Subcutaneous adipose tissue (tissue), 4 donors: ENCODE measurements at places on chromosomes 7 and 10. TPM values are rescaled to one million over a fixed set of nuclear protein-coding genes. Genes with fewer than 3 reads are reported as not detected.

Gene PNLIPRP2
- not detected for total RNA-seq

Gene ADRB1
- 1.5 TPM for total RNA-seq

Gene OPN1SW
- not detected for total RNA-seq

Gene PRLHR
- total RNA-seq = not detected

Gene AMZ1
- 0.19 TPM for total RNA-seq

Gene PLPP4
- total RNA-seq = not detected

Gene LIPF
- 0.75 TPM for total RNA-seq

Gene EIF4H
- total RNA-seq = 196 TPM

Gene TAC1
- not detected for total RNA-seq

Gene HMX2
- not detected for total RNA-seq

Gene MYOF
- 139 TPM for total RNA-seq

Gene HOXA1
- total RNA-seq = 1.5 TPM

Gene PDE6C
- not detected for total RNA-seq

Gene LLCFC1
- total RNA-seq = not detected

Gene MYL7
- total RNA-seq = not detected

Gene MKX
- 4.1 TPM for total RNA-seq

Gene TLX1
- total RNA-seq = not detected

Gene LAMB1
- 285 TPM for total RNA-seq

Gene MBL2
- not detected for total RNA-seq

Gene TCF7L2
- total RNA-seq = 70.1 TPM

Gene CCL24
- not detected for total RNA-seq

Gene ADCYAP1R1
- 12.8 TPM for total RNA-seq

Gene CYP3A4
- total RNA-seq = not detected

Gene GOLGA7B
- total RNA-seq = not detected

Gene MPP7
- total RNA-seq = 2.3 TPM

Gene ITGA8
- total RNA-seq = 1.5 TPM

Gene TSPAN13
- total RNA-seq = 16.1 TPM

Gene CABCOCO1
- not detected for total RNA-seq

Gene A1CF
- not detected for total RNA-seq

Gene C7orf33
- not detected for total RNA-seq

Gene HGF
- 10.6 TPM for total RNA-seq

Gene TMEM196
- total RNA-seq = not detected

Gene LRRN3
- total RNA-seq = 1.7 TPM

Gene KIAA1217
- total RNA-seq = 91.6 TPM

Gene STOX1
- total RNA-seq = 22.7 TPM

Gene SPDYE5
- total RNA-seq = not detected

Gene CLIP2
- 15.9 TPM for total RNA-seq

Gene NUDCD3
- total RNA-seq = 48.7 TPM

Gene CCDC6
- total RNA-seq = 40.8 TPM

Gene NXPH1
- total RNA-seq = not detected

Gene LOXL4
- total RNA-seq = 27.4 TPM

Gene NUTM2A
- total RNA-seq = 0.82 TPM

Gene SCIN
- 3.6 TPM for total RNA-seq

Gene NOLC1
- 21.6 TPM for total RNA-seq

Gene EVX1
- total RNA-seq = not detected
